ENCODE measurements at places on chromosomes 6 and 20.

- no peak for DNase-seq
These were observed 295.5 kb upstream of the JARID2 start for GRCh38 chr6:14950103-14950969.

DNA sequence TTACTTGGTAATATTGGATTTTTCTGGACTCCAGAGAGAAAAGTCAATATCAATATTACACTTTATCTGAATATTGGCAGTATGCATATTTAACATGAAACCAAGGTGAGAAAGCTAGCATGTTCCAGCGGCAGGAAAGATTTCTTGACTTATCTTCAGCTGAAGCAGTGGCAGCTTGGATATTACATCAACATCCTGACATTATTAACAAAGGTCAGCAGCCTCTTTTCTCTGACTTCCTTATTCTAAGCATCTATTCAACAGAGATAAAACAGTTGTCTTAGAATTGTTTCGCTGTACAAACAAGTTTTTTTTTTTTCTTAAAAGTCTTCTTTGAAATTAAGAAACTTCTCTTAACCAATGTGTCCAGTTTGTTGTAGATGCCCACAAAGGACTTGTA lies 11.8 kb downstream of the DCBLD1 start:
- DNase-seq = no peak

GRCh38 chr6:16855460-16855859 lies 94.2 kb upstream of the ATXN1 start:
- DNase-seq = no peak

- no peak for DNase-seq
These were observed 2.4 kb downstream of the BRPF3 start for GRCh38 chr6:36198986-36199385.

GRCh38 chr6:74768738-74769137 lies 437.1 kb downstream of the COL12A1 start:
- no peak for DNase-seq

GRCh38 chr6:167650730-167651317 lies 175.9 kb upstream of the AFDN start:
- DNase-seq = no peak

DNA sequence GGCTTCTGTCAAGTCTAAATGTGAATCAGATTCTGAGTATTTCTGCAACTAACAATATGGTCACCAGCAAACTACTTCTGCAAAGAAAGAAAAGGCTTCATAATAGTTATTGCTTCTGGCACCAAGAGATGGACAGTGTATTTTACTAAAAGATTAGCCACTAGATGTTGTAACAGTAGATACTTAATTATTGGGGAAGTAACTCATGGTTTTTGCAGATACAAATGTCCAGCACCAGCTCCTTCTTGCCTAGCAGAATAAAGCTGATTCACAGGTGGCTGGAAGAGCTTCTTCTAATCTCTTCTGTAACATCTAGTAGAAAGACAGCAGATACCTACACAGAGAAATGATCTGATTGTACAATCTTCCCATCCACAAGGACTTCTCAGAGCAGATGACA lies 21.2 kb downstream of the ATXN1 start:
- peak; percentile 51 for DNase-seq

DNA sequence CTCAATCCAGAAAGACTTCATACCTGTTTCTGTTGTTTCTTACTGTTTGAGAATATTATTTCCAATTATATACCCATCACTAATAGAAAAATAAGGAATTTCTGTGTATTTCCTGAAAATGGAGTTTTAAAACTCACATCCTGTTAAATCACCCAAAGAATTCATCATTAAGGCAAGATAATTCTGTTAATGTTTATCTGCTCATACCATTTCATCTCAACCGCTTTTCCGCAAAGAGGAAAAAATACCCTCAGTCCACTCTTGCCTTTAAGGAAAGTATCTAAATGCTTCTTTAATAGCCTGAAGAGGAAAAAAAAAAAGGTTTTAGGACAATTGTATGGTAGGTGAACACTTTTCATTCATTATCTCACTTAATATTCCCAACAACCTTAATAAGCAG lies 7.3 kb downstream of the TPMT start:
- DNase-seq = no peak

GRCh38 chr20:59063358-59064213 lies 21.0 kb upstream of the PRELID3B start:
- DNase-seq = no peak

DNA sequence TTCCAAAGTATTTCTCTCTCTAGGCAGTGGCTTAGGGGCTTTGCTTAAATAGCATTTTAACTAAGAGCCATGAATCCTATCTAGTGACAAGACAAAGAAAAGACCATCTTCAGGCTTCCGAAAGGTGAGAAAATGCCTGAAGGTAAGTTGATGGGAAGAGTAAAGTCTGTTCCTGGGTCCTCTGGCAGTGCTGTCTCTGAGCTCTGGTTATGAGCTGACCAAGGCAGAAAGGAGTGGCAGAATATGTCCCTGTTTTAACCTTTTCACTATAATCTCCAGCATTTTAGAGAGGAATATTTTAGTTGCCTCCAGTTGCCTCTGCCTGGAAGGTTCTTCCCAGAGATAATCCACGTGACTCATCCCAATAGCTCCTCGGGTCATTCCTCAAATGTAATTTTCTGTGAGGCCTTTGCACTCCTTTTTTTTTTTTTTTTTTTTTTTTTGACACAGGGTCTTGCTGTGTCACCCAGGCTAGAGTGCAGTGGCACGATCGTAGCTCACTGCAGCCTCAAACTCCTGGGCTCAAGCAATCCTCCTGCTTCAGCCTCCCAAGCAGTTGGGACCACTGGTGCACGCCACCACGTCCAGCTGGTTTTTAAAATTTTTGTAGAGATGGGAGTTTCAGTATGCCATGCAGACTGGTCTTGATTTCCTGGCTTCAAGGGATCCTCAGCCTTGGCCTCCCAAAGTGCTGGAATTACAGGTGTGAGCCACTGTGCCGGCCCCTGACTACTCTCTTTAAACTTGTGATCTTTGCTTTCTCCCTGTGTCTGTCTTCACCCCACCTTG lies 3.7 kb upstream of the ARMH2 start:
- no peak for DNase-seq

DNA sequence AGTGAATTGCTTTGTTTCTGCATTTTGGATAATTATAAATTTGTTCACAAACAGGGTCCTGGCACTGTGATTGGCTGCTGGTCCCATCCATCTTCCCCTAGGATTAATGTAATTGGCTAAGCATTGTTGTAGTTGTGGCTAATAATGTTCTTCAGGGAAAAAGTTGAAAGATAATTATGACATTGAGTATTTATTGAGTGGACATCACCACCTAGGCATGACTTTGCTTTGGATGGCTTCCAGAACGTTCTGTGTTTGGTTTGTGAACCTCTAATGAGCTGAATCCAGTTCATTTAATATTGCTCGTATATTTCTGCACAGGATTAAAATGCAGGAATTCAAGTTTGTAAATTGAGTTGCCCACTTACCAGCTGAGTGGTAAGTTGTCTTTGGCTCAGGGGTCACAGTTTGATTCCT lies 55.1 kb downstream of the ARID1B start:
- no peak for DNase-seq

DNA sequence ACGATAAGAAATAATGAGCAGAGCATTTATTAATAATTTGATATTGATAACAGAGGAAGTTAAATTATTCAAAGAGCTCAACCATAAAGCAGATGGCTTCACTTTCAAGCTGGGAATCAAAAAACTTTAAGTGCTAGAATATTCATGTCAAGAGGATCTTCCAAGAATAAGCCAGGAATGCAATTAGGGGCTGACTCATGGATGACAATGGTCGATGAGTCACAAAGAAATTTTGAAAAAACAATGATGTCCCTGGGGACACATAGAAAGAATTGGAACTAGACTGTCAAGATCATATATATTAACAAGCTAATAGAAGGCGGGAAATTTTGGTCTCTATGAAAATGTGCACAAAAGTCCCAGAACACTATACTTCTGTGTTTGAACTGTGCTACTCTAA lies 304.1 kb downstream of the LAMA2 start:
- DNase-seq = no peak

DNA sequence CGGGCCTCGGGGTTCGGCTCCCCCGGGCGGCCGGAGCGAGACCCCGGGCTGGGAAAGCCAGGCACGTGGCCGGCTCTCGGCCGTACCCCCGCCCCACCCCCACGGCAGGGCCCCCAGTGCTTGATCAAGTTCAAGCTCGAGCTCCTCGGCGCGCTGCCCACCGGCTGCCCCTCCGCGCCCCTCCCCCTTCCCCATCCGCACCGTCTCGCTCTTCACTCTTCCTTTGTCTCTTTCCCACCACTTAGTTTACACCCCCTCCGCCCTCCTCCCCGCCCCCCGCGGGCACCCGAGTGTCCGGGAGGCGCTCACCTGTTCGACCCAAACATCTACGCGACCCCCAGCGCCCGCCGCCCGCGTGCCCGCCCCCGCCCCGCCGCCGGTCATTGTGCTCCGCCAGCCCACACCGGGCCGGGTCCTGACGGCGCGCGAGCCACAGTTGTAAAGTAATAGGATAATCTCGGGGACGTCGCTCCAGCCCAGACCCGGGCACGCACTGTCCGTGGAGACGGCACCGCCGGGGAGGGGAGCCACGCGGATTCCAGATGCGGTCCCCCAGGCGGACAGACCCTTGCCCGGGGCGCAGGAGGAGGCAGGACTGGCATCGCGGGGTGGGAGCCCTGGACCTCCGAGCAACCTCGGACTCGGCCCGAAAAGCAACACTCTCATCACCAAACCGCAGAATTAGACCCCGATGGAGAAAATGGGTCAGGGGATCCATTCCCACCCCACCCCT lies 100.7 kb downstream of the NOL4L start:
- no peak for DNase-seq

- no peak for DNase-seq
These were observed 109.1 kb downstream of the C6orf58 start for GRCh38 chr6:127686084-127686483.

GRCh38 chr20:35956616-35957015 lies 2.3 kb upstream of the SCAND1 start:
- no peak for DNase-seq

GRCh38 chr6:97645757-97646156 lies 362.7 kb upstream of the MMS22L start:
- no peak for DNase-seq

DNA sequence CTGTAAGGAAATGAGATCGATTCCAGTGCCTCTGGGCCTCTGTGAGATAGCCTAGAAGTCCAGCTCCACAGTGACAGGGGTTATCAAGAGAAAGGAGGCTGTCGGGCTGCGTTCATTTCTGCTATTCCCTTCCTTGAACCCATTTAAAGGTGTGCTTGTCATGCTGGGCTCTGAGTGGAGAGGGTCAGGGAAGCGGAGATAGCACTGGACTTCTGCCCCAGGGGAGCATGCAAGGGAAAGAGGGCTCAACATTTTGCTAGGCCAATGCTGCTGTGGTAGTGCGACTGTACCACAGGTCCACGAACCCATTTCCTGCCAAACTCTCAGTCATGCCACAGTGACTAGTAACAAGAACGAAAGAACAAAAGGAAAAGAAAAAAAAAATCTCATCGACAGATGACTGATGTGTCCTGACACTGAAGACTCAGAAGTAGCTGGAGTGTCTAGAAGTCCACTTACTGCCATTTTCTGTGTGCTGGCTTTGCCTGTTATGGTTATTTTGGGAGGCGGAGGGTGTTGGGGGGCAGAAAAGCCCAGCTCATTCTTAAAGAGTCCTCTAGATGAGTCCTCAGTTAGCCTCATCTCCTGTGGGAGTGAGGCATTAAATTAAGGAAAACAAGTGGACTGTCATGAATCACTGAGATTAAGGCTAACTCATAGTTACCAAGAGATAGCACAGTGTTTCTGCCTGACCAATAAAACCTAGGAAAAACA lies 8.1 kb downstream of the NEDD9 start:
- no peak for DNase-seq

GRCh38 chr6:15490242-15491100 lies 172.4 kb downstream of the DTNBP1 start:
- no peak for DNase-seq

- DNase-seq = no peak
These were observed 39.0 kb downstream of the TNFAIP3 start for GRCh38 chr6:137906020-137906472.

DNA sequence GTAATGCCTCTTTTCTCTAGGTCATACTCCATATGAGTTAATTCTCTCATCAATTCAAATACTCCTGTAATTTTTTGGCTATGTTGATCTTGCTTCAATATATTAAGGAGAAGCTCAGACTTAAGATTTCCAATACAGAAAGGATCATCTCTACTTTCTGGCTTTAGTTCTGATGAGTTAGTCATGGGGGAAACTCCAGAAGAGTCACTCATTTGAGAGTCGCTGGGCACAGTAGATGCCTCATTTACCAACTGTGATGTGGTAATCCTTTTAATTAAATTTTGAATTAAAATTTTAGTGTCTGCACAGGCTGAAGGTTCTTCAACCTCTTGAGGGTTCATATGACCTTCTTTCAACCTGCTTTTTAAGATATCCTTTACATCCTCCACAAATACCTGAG lies 38.5 kb downstream of the DST start:
- no peak for DNase-seq

DNA sequence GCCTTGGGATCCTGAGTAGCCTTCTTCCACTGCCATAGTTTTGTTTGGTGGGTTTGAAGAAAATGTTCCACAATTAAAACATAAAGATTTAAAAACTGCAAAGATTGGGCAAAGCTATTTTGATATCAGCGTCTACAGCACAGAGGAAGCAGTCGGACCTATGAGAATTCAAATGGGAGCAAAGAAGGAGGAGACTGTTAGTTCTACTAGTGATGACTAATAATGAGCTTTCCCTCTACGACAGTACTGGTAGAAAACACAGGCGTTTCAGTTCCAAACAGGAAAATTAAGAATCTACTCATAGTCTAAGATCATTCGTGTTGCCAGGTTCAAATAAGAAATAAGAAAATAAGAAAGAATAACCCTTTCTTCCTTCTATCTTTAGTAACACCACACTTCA lies 121.2 kb downstream of the INSM1 start:
- DNase-seq = no peak

DNA sequence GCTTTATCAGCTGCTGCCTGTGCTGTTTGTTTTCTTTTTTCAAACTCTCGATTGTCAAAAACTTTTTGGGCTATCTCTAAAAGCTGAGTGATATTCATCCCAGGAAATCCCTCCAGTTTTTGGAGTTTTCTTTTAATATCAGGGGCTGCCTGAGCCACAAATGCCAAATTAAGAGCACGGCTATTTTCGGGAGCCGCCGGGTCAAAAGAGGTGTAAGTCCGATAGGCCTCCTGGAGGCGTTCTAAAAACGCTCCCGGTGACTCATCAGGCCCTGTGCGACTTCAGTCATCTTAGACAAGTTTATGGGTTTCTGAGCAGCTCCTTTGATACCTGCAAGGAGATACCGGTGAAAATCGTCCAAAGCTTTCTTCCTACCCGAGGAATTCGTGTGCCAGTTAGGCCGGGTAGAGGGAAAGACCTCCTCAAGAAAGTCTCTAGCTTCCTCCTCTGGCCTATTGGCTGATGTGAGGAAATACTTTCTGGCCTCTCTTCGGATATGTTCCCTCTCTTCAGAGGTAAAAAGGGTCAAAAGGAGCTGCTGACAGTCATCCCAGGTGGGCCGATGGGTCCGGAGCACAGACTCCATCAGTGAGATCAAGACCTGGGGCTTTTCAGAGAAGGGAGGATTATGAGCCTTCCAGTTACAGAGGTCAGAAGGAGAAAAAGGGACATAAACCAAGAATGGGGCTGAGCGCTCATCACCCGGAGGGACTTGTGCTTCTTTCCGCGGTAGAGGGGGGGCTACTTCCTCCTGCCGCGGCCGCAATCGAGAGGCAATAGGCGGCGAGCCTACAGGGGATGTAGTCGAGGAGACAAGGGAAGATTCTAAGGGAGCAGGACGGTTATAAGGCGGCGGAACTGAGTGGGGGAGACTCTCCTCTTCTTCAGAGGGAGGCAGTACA lies 151.1 kb downstream of the TRIM27 start:
- DNase-seq = no peak

Data from CD14-positive monocyte (primary cell).